Activated T-helper 1 cell treated with Interleukin-2 at 50 U/mL for 16 hours (primary cell): ENCODE measurements at places on chromosomes 5 and 9.

DNA sequence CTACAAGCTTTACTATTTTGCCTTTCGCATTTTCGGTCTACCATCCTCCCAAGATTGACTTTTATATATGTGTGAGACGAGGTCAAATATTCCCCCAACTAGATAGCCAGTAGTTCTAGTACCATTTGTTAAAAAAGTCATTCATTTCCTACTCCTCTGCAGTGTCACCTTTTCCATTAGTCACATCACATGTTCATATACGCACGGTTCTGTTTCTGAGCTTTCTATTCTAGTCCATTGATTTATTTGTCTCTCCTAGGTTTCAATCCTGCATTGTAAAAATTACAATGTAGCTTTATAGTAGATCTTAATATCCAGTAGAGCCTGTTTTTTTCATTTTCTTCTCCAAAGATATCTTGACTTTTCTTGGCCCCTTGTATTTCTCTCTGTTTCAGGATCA is 528.7 kb upstream of the TRPC7 start:
- DNase-seq = no peak

GRCh38 chr5:149410071-149410470 is 31.0 kb upstream of the IL17B start:
- DNase-seq = no peak

- no peak for DNase-seq
Observed at GRCh38 chr5:72956324-72957140, 691 bp downstream of the FCHO2 start.

DNA sequence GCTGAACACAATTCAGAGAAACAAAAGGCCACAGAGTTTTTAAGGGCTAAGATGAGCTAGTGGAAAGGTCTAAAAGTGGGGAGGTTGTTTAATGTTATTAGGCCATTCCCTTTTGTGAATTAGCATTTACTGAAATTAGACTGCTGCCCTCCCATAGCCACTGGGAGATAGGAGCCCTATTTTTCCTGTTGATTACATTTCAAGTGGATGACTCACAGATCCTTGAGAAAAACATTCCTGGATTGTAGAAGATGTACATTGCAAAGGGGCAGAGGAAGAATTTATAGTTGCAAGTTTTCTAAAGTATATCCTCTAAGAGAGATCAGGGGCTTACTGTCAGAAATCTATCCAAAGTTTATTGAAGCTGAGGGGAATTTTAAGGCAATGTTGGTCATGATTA is 367.1 kb upstream of the IZUMO3 start:
- no peak for DNase-seq

DNA sequence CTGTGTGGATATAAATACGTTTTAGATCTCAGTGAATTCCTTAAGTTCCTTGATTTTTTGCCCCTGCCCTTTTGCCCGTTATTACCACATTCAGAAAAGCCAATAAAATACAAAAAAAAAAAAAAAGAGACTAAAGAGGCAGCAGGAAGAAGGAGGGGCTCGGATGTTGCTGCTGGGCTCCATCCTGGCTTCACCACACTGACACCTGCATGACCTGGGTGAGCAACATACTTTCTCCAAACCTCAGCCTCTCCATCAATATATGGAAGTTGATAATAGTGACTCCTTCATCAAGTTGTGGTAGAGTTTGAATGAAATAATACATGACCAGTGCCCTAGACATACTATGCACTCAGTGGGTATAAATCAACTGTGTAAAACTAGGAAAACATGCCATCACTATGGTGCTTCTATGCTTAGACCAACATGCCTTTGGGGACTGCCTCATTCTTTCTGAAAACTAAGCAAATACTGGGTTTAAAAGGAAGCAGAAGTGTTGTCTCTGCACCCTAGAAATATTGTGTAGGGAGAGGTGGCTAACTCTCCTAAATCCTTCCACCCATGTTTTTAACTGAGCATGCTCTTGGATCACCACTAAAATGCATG is 243.0 kb downstream of the PIK3R1 start:
- DNase-seq = no peak

- DNase-seq = no peak
Observed at GRCh38 chr9:27377811-27378456, 81.0 kb upstream of the EQTN start.

GRCh38 chr5:89929834-89930233 is 479.7 kb downstream of the CETN3 start:
- no peak for DNase-seq

DNA sequence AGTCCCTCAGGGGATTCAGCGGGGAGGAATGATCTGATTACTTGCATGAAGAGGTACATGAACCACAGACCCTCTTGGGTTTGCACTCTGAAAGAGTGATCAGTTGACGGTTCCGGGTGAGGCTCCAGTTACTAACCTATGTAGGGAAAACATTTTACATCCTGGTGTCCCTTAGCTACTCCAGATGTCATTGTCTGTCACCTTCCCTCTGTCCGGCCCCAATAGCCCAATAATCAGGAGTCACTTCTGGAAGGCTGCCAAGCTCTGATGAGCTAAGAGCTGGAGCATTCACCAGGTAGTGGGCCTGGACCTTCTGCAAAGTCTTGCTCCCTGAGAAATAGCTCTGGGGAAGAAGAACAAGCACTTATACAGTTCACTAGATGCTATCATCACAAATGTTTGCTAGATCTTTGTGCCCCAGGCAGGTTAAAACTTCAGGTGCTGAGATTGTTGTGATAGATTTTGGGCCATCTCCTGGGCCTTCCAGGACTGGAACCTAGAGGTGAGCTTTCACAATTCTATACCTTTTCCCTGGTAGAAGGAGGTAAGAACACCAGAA is 64.5 kb downstream of the ENTREP1 start:
- DNase-seq = no peak

DNA sequence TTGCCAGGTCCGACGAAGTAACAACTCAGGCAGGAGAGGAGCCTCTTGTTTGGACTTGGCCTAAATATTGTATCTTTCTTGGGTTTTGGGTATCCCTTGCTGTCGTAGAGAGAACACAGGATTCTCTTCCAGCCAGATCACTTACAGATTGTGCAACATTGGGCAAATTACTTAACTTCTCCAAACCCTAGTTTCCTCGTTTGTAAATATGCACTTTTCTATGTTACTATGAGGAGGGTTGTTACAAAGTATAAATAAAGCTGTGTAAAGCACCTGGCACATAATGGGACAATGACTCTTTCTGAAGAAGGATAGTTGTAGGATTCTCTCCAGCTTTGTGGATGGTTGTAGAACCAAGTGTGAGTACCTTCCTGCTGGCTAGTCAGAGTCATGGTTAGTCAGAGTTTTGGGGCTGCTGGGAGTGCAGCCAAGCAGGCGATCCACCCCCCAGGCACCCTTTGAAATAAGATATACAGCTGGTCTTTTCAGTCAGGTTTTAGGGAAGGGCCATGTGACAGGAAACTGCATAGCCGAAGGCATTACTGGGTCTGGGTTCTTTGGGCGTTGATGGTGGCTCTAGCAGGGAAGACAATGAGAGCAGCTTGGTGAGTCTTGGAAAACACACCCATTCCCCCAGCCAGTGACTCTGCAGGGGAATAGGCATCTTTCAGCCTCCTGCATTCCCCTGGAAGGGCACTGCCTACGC is 49.9 kb upstream of the GDNF start:
- no peak for DNase-seq
